ENCODE measurements at places on chromosomes 13 and 19.
A peak's percentile ranks its signal among the peaks of the same experiment; 100 is the strongest.

- DNase-seq: no peak
These were observed 343.0 kb downstream of the KLF5 start for GRCh38 chr13:73401769-73402168.

GRCh38 chr13:43042410-43042921 is 19.1 kb downstream of the DNAJC15 start:
- no peak for DNase-seq

- DNase-seq: no peak
These were observed 816 bp downstream of the RPS28 start for GRCh38 chr19:8321986-8322637.

DNA sequence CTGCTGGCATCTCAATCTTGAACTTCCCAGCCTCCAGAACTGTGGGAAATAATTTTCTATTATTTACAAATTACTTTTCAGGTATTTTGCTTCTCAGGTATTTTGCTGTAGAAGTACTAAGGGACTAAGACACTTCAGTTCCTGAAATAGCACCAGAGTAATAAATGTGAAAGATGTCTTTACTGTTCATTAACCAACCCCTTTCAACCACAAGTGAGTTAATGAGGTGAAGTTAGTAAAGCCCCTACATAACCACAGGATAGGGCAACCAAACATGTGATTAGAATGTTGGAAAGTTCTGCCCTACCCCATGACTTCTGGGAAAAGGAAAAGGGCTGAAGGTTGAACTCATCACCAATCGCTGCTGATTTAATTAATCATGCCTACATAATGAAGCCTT is 2.7 kb upstream of the ZNF345 start:
- DNase-seq: no peak

- no peak for DNase-seq
These were observed 654 bp downstream of the STAP2 start for GRCh38 chr19:4337906-4338440.

- no peak for DNase-seq
These were observed 339.0 kb downstream of the HS6ST3 start for GRCh38 chr13:96428911-96429310.

- DNase-seq: no peak
These were observed 210.0 kb downstream of the IRS2 start for GRCh38 chr13:109576331-109576813.

- no peak for DNase-seq
These were observed 758.3 kb upstream of the PCDH20 start for GRCh38 chr13:62173958-62174357.

DNA sequence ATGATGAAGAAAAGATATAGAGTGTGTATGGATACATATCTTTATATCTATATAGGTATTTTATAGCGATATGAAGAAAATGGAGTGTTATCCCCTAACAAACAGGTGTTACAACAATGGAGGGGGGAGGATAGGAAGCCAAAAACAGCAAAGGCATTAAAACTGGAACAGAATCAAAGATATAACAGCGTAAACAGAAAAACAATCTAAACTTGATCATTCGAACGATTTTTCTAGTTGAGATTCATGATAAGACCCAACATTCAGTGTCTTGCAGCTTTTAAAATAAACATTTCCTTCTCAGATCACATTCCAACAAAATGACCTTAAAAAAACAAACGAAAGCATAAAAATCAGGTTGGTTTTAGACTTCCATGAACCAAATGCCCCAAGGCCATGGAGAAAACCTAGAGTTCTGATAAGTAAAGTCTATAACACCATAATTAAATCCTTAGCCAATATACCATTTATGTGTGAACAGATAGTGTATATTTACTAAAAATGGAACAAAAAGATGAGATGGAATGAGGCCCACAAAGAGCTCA is 55.7 kb downstream of the CAB39L start:
- DNase-seq: no peak

DNA sequence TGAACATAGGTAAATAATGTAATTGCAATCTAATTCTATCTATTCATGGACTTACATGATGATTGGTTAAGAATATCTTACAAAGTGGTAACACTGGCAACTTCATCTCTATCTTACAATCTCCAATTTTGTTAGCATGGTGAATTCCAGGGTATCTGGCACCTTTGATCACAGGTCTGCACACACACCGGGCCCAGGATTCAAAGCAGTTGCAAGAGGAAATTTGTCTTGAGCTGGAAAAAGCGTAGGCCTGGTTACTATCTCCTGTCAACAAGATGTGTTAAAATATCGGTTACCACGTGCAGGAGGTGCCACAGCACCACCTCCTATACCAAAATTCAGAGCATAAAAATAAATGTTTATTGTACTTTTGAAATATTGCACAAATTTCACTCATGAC is 2428.4 kb downstream of the PCDH9 start:
- no peak for DNase-seq

DNA sequence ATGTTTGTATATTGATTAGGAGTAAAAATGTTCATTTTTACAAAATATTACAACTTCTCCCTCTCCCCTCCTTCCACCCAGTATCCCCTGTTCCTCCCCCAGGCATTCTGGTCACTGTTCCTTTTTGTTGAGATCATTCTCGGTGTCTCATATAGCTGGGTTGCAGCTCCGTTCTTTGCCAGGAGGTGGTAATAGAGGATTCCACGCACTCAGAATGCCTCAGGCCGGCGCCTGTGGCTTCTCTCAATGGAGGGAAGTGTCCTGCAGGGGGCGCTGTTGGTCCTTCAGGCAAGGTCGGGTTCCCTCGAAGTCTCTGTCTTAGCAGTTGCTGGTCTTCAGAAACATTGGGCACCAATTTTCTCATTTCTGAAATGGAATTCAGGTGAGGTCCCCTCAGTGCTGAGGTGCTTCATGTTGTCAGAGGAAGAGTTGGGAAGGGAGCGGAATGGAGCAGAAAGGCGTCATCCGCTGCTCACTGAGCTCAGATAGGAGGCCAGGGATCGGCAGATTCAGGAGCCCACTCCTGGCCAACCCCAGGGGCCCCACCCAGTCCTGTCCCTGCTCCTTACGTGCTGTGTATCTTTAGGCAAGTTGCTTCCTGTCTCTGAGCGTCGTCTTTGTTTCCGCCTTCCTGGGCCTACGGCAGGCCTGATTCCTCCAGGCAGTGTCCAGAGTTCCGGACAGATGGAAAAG is 10.3 kb upstream of the GARIN5A start:
- no peak for DNase-seq

GRCh38 chr13:21075379-21076249 is 14.2 kb upstream of the LATS2 start:
- peak; percentile 65 for DNase-seq

DNA sequence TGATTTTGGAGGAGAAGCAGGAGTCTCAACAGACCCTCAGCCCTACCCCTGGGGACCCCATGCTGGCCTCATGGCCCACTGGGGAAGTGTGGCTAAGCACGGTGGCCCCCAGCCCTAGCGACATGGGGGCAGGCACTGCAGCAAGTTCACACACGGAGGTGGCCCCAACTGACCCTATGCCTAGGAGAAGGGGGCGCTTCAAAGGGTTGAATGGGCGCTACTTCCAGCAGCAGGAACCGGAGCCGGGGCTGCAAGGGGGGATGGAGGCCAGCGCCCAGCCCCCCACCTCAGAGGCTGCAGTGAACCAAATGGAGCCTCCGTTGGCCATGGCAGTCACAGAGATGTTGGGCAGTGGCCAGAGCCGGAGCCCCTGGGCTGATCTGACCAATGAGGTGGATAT is 14.9 kb downstream of the NCAN start:
- DNase-seq: no peak

DNA sequence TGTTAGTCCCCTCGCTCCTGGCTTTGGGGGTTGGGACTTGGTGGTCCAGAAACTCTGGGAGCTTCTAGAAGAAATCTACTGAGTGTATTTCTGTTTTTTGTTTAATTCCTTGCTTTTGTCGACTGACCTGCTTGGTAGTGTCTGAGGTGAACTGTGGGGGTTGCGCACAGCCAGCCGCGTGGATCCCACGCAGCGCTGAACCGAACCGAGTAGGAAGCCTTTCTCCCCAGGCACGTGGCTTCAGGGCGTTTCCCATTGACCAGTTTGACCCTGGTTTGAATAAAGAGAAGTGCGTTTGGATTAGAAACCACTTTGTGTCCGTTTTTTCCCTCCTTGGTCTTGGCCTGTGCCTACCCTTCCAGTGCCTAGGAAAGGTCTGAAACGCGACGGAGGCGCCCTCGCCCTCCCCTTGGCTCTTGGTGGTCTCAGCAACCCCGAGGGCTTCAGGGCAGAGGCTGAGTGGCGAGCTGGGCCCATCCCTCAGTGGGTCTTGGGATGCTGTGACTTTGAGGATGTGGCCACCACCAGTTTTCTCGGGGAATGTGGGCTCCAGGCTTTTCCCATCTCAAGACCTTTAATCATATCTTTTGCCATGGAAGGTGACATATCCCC is 2.7 kb upstream of the RPS15 start:
- DNase-seq: no peak

- peak; percentile 49 for DNase-seq
These were observed 347.2 kb downstream of the ZNF536 start for GRCh38 chr19:30719189-30719998.

GRCh38 chr13:44619651-44620050 is 43.5 kb upstream of the TSC22D1 start:
- DNase-seq: no peak

DNA sequence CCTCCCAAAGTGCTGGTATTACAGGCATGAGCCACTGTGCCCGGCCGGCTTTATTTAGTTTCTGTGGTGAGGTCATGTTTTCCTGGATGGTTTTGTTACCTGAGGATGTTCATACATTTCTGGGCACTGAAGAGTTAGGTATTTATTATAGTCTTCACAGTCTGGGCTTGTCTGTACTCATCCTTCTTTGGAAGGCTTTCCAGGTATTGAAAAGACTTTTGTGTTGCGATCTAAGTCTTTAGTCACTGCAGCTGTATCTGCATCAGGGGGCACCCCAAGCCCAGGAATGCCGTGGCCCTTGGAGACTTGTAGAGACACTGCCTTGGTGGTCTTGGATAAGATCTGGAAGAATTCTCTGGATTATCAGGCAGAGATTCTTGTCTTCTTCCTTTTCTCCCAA is 12.8 kb downstream of the BLOC1S3 start:
- DNase-seq: no peak

GRCh38 chr19:33557720-33558119 is 36.1 kb upstream of the PEPD start:
- no peak for DNase-seq

GRCh38 chr13:81458170-81458569 is 1117.2 kb upstream of the SPRY2 start:
- no peak for DNase-seq

GRCh38 chr13:90706631-90707030 is 640.9 kb upstream of the MIR17HG start:
- no peak for DNase-seq

DNA sequence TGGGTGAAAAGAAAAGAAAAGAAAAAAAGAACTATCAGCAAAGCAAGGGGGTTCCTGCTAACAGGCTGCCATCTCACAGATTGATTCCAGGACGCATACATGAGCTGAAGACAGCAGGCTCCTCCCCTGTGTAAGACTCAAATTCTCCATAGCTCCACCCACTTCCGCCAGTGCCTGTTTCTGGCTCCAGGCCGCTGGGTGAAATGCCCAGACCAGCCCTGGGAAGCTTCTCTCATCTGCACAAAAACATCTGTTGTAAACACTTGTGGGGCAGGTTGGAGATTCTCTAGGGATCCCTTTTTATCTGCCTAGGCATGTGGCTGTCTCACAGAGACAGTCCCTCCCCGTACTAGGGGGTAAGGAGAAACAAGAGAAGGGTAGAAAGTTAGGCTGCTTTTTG is 1054.4 kb upstream of the SPRY2 start:
- DNase-seq: no peak

DNA sequence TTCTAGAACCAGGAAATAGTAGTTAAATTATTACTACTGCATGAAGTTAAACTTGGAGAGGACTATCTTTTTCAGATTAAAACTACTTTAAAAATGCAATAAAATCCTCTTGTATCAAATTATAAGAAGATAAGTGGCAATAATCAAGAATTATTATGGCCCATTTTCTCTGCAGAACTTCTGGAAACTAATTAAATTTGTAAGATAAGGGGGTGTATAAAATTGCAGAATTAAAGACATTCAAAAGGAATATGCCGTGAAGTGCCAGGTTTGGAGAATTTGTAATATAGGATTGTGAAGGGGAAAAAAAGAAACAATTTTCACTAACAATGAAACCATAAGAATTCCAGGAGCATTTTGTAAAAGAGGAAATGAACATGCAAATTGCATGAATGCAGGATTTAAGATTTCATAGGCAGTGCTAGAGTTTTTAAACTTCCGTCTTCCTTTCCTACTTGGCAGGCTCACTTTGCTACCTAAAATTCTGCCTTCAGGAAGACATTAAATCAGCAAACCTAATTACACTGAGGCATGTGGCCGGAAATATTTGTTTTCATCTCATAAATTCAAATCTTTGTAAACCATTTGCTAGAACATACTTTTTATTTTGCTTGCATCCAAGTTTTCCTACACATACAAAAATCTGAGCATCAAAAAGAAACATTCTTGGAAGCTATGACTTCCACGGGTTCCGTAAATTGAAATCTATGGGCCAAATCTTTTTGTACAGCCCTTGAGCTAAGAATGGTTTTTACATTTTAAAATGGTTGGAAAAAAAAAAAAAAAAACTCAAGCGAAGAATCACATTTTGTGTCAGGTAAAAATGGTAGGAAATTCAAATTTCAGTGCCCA is 166.9 kb downstream of the DCLK1 start:
- no peak for DNase-seq

- DNase-seq: no peak
These were observed 365.5 kb downstream of the PCDH9 start for GRCh38 chr13:66864627-66865026.

DNA sequence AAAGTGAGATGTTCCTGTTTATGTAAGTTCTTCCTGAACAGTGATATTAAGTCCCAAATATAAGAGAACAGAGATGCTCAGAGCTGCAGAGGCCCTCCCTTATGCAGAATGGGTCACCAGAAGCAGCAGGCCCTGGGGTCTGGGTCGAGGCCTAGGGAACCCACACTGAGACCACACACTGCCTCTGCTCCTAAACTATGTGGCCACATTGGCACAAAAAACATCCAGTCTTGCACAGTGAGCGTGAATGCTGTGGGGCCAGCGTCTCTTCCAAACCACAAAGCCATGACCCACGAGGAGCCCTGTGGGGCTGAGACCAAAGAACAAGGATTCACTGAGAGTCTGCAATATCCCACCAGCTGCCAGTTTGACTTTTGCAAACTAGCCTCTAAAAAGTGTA is 23.6 kb downstream of the PROZ start:
- DNase-seq: no peak

GRCh38 chr19:34499155-34499834 is 17.7 kb downstream of the WTIP start:
- no peak for DNase-seq

DNA sequence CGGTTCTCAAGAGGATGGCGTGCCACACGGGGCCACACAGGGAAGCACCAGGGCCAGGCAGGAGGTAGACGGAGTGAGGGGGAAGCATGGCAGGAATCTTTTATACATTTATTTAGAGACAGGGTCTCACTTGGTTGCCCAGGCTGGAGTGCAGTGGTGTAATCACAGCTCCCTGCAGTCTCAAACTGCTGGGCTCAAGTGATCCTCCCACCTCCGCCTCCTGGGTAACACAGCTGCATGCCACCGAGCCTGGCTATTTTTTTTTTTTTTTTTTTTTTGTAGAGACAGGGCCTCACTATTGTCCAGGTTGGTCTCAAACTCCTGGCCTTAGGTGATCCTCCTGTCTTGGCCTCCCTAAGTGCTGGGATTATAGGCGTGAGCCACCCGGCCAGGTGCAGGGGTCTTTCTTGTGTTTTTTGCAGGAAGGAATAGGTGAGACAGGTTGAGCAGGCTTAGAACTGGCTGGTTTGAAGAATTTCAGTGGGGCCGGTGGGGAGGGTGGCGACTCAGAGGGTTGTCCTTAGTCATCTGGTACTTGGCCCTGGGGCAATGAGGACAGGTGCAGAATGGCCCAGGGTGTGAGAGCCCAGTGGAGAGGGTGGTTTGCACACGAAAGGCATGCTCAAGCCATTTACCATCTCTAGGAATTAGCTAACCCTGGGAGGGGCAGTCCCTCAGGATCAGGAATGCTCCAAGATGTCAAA is 7.6 kb downstream of the SSC5D start:
- no peak for DNase-seq
